ENCODE measurements at places on chromosomes 6 and 20.

- no peak for DNase-seq
Observed at GRCh38 chr6:13863699-13864155, 49.4 kb upstream of the MCUR1 start.

DNA sequence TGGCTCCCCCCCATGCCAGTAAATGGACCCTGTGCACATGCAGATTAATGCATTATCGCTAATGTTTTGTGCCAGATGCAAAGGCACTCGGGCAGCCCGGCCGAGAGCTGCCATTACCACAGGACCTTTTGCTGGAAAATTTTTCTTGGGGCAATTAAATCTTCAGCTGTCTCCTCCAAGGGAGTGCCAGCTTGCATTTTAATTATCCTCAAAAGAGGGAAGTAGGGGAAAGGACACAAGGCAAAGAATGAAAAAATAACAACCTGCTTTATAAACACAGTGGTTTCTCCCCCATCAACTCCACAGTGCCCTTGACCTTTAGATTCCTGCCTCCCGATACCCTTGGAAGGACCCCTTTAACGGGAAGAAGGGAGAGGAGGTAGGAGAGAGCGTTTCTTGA lies 48.2 kb downstream of the PDYN start:
- DNase-seq = no peak

DNA sequence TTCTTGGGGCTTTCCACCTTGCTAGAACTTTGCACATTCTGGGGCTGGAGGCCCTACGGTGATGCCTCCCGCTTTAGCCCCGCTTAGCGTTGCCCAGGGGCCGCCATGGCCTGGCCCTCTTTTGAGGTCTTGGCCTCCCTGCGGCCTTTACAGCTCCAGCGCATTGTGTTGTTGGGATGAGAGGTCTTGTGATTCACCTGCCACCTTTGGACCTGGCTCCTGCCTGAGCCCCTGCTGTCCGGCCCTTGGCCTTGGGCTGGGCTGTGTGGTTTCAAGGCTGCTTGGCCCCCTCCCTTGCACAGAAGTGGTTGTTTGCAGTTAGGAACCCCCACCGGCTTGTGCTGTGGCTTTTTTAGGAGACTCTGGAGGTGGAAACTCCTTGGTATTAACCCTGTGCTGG lies 61.0 kb upstream of the CDH4 start:
- DNase-seq = no peak

GRCh38 chr6:26087284-26088115 lies at the start of gene HFE:
Gene HFE, plus strand, starts transcription at chr6:26087429. Its CDS starts 12 bp downstream, at chr6:26087441.
- no peak for DNase-seq

GRCh38 chr20:24022621-24023180 lies 34.1 kb upstream of the GGTLC1 start:
- no peak for DNase-seq

DNA sequence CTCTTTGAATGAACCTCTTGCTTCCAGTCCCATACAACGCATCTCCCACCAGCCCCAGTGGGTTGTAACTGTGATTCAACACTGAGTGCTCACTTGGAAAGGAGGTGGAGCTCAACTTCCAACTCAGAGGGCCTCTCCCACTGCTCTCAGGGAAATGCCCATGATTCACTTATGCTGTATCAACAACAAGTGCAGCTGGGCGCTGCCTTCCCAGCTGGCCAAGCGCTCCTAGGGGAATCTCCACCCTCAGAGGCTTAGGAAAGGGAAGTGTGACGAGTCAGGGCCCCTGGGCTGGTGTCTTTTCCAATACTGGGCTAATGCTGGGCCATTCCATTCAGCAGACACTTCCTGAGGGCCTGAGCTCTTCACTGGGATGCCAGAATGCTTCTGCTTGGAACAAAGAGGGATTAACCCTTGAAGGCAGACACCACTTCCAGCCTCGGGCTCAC lies 8.1 kb upstream of the OCSTAMP start:
- no peak for DNase-seq

- no peak for DNase-seq
Observed at GRCh38 chr6:4964675-4965561, 38.9 kb downstream of the RPP40 start.

- DNase-seq = no peak
Observed at GRCh38 chr20:20768202-20768815, 55.9 kb upstream of the RALGAPA2 start.

- no peak for DNase-seq
Observed at GRCh38 chr6:45886776-45887175, 128.9 kb downstream of the CLIC5 start.

DNA sequence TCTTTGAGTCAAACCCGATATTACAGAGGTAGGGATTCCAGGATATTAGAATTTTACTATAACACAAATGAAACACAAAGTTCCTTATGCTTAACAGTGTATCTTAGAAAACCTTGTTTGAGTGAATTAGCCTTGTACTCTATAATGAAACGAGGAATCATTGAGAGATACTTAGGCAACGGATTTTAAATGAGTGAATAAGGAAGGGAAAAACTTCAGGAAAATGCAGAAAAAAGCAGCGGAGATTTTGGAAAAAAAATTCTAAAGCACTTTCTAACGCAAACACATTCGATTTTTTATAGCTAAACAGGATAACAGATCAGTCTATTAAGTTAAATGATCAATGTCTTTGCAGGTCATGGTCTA lies 137.3 kb downstream of the HFE start:
- DNase-seq = no peak

GRCh38 chr20:50834599-50835005 lies 39.7 kb downstream of the BCAS4 start:
- no peak for DNase-seq

GRCh38 chr6:15628499-15629131 lies 34.2 kb downstream of the DTNBP1 start:
- no peak for DNase-seq

GRCh38 chr20:57869291-57869950 lies 159.6 kb upstream of the PMEPA1 start:
- DNase-seq = no peak

DNA sequence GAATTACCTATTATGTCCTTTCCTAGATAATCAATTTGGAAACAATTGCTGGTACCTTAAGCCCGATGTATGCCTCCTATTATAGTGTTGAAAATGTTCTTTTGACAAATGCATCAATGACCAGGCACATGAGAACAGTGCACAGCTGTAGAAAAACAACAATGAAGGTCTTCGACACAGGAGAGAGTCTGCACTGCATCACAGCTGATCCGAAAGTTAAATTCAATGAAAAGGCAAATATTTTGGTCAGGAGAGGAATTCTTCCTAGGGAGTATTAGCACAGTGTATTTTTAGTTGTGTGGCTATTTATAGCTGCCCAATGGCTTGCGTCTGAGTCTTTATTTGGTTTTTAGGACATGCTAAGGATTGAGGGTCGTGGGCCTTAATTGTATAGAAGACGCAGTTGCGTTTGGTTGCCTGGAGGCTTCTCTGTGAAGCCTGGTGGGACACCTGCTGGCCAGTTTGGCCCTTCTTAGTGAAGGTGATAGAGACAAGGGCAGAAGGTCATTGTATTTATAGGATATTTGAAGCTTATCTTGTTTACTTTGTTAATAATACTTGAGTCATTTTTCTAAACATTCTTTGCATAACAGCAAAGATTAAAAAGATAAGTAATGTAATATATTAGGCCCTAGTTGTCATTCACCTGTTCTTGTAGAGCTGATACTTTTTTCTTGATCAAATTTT lies 72.3 kb downstream of the CDYL start:
- no peak for DNase-seq

DNA sequence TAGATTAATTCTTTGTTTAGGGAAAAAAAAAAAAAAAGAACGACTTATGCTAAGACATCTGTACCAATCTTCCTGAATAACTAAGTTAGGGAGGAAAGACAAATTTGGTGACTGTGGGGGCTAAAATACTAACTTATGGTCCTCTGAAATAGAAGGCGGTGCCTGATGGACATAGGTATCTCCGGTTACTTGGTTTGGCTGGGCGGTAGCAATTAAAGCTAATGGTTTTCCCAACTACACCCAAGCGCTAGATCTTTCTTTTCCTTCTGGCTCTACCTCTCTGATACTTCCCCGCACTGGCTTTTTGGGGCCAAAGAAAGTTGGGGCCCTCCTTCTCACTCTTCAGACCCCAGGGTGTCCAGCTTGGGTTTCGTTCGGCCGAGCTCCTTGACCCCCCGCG lies 1.0 kb upstream of the RBM24 start:
- no peak for DNase-seq

GRCh38 chr6:35729722-35730121 lies 7.1 kb upstream of the ARMC12 start:
- DNase-seq = no peak

DNA sequence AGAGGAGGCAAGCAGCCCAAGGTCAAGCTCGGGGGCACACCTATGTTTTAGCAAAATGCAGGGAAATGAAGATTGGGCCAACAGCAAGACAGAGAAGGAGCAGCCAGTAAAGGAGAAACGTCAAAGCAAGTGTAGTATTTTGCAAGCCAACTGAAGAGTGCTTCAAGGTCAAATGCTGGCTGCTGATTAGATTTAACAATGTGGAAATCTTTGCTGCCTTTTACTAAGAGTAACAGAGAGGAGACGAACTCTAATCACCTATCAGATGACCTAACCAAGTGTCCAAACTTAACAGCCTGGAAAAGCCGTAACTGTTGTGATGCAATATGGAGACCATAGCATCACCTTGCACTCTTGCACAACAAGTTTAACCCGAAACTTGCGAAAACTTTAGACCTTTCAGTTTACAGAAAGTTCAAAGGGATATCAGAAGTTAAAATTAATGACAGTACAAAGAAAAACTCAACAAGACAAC lies 30.4 kb downstream of the AKIRIN2 start:
- no peak for DNase-seq

DNA sequence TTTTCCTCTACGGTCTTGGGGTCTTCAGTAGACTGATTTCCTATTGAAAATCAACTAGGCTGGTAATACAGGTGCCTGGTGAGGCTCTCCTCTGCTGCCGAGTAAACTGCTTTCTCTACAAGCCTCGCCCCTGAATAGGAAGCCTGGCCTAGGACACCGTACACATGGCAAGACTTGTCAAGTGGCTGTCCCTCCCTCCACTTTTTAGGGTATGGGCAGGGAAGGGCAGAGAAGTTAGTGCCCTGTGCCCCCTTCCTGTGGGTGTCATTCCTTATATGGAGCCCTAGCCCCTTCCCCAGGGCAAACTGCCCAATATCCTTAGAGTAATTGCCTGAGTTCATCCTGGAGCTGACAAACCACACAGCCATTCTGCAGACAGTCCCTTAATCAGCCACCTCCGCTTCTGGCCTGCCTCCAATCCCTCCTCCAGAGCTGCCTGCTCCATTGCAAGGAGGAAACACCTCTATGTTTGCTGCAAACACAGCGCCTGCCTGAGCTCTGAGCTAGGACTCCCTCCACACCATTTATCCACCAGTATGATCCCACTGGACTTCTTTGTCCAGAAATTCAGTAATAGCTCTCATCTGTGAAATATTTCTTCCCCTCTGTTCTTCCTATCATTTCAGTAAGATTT lies 93.1 kb downstream of the CHD6 start:
- no peak for DNase-seq

DNA sequence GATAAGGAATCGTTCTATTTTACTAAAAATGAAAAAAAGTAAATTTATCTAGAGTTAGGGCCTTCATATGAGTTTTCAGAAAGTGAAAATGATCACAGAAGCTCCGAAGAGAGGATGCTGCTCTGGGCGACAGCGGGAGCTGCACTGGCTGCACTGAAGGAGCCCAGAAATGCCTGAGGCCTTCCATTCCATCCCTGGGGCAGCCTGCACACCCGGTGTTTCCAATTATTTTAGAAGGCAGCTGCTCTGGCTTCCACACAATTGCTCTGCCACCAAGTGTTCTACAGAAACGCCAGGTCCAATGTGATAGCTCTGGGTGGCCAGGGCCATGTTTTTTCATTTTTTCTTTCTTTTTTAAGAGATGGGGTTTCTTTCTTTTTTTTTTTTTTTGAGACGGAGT lies 3.6 kb downstream of the DTNBP1 start:
- no peak for DNase-seq

GRCh38 chr6:162706232-162706631 lies 21.3 kb downstream of the PRKN start:
- DNase-seq = no peak

GRCh38 chr6:124028117-124028516 lies 224.5 kb downstream of the NKAIN2 start:
- DNase-seq = no peak

GRCh38 chr6:38012573-38012972 lies 193.0 kb downstream of the ZFAND3 start:
- DNase-seq = peak; percentile 62

- DNase-seq = no peak
Observed at GRCh38 chr20:23492292-23492691, 1.4 kb downstream of the CST8 start.

GRCh38 chr6:31401403-31401802 lies 2.0 kb upstream of the MICA start:
- no peak for DNase-seq

DNA sequence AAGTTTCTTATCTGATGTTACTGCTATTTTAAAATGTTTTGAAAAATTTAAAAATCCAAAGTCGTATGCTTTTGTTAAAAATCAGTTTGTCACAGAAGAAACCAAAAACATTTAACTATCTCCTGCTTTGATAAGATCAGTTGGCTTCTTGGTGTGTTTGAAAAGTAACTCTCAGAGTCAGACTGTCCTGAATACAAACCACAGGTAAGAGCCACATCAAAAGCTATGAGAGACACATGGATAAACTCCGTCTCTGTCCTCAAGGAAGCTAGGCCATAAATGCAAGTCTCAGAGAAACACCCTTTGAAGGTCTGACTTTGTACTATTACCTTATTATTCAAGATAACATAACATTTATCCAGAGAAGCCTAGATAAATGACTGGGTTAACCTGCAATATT lies 7.7 kb downstream of the HBS1L start:
- no peak for DNase-seq

DNA sequence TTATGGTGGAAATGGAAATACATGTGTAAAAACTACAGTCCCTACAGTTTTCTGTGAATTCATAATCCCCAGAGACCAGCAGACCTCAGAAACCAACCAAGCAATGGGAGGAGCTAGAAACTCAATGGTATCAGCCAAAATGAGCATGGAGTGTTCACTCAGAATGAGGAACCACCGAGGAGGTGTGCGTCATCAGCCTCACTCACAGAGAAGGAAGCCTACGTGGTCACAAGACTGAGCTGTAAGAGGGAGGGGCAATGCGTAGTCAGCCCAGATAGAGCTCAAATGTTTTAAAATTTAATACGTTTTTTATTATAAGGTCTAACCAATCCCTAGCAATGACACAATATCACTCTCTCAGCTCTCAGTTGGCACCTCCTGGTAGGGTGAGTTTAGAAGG lies 17.4 kb downstream of the MYLK4 start:
- DNase-seq = no peak

GRCh38 chr20:53692465-53693067 lies 98.9 kb upstream of the ZNF217 start:
- no peak for DNase-seq

GRCh38 chr6:53741034-53741823 lies 53.6 kb upstream of the LRRC1 start:
- DNase-seq = no peak

DNA sequence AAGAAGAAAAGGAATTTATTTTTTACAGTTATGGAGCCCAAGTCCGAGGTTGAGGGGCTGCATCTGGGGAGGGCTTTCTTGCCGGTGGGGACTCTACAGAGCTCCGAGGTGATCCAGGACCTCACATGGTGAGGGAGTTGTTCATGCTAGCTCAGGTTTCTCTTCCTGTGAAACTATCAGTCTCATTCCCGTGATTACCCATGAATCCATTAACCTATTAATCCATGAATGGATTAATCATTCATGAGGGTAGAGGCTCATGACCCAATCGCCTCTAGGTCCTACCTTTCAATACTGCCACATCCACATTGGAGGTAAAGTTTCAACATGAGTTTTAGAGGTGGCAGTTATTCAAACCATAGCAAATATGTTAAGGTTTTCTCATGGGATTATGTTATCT lies 3.8 kb downstream of the DSE start:
- DNase-seq = no peak

All from HEK293T (cell line).